ENCODE measurements at places on chromosomes 4 and X. TPM values are rescaled to one million over a fixed set of nuclear protein-coding genes. Genes with fewer than 3 reads are reported as not detected.

DNA sequence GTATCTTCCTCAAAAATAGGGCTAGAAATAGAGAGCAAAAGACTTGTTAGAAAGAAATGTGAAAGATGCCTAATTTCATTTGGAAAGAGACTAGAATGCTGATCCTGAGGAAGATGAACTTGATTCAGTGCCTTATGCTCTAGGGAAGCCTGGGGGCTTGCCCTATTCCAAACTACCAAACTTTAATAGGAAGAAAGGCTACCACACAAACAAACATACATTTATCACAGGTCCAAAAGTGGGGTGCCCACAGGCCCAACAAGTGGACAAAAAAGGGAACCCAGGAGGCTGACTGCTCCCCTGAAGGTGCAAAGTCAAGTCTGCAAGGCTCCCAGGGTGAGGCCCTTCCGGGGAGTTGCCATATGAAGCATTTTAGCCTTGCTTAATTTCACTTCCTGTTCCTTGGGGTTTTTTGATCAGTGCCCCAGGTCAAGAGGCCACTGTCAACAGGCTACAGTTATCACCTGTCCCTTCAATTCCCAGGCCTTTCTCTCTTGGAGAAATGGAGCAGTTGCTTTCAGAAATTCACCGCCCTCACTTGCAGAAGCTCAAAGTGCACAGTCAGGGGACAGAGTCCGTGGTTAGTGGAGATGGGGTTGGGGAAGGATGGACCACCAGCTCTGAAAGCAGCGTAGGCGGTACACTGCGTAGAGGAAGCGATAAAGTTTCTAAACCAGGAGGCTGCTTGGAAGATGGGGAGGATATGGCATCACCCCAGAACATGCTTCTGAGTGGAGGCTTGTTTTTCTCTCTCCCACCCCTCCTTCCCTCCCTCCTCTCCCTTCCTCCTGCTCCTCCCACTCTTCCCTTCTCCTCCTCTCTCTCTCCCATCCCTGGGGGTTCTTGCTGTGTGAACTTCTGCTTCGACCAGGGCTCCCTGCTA is 36.4 kb downstream of the TMEM154 start:
- DNase-seq = no peak

GRCh38 chr4:185782523-185782922 is 29.5 kb downstream of the SORBS2 start:
- DNase-seq = peak; percentile 60

GRCh38 chr4:65386927-65387326 is 283.4 kb downstream of the EPHA5 start:
- DNase-seq = no peak

GRCh38 chr4:146176891-146177290 is 1.4 kb downstream of the LSM6 start:
- no peak for DNase-seq

GRCh38 chr4:75514949-75515612 is 808 bp downstream of the THAP6 start:
- no peak for DNase-seq

- DNase-seq = peak; percentile 87
Observed at GRCh38 chrX:45445745-45446412, 245.2 kb upstream of the DIPK2B start.

The PPP4R3C gene
- not detected for total RNA-seq

The SNCA gene
- total RNA-seq = 27.3 TPM

The SGMS2 gene
- 48.3 TPM for total RNA-seq

The FHIP1A gene
- total RNA-seq = 4.1 TPM

The SSX4B gene
- total RNA-seq = not detected

The MAGEA12 gene
- total RNA-seq = 0.98 TPM

The SFRP2 gene
- 146 TPM for total RNA-seq

Data from astrocyte (in vitro differentiated cells and primary cell).